ENCODE measurements at places on chromosomes 4 and X.

DNA sequence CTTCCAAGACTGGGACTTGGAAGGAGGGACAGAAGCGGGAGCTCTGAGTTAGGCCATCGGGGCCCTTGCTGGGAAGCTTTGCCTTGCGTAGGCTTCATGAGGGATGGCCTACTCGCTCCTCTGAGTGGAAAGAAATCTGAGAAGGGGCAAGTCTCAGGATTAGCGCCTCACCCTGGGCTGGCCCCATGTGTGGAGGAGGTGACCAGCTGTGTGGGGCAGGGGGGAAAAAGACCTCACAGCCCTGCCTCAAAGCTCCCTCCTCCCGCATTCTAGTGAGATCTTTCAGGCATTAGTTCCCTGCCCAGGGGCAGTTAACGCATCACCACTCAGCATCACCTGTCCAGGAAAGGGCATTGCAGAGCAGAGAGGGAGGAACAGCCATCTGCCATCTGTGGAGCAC lies 156.1 kb downstream of the ENPP6 start:
- no peak for DNase-seq

- peak; percentile 19 for DNase-seq
Observed at GRCh38 chr4:66554826-66555225, 884.5 kb upstream of the EPHA5 start.

DNA sequence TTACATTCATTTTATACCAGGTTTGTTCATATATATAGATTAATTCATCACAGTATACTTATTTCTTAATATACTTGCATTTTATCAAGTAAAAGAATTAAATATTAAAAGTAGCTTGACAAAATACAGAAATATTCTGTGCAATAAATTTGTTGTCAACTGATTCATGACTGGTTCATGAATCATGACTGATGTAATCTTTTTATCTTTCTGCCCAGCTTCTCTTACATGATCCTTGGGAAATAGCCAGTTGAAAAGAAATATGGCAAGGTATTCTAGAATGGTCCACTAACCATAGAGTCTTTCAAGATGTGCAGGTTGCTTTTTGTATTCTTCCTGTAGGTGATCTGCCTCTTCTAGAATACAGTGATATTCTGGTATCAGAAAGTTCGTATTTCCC lies 4.2 kb upstream of the CCNA2 start:
- peak; percentile 65 for DNase-seq

DNA sequence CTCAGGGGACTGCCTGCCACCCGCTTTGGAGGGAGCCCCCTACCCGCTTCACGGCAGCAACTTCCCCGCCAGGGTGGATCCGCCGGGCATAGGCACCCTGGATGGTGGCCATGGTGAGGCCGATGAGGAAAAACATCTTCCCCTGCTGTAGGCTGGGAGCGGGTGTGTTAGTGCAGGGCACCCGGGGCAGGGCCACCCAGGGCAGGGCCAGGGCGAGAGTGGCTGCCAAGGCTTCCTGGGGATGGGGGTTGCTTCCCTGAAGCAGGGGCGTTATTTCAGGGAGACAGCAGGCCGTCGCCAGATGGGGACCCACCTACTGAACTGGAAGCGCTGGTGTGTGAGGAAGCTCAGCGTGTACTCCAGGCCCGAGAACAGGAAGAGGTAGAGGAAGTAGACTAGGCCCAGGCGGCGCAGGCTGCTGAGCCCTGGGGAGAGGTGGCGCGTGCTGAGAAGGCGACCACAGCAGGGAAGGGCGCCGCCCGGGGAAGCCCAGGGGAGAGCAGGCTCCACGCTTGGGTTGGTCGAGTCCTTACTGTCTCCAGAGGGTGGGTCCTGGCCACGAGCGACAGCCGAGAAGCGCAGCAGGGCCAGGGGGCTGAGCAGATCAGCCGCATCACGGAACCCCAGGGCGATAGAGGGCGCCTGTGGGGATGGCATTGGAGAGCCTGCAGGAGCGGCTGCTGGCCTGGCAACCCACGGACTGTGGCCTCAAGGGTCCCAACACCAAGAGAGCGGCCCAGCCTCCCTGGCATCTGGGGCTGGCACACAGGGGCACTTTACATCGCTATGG lies 31.5 kb downstream of the NOP14 start:
- no peak for DNase-seq

GRCh38 chr4:183099537-183100297 lies 660 bp downstream of the WWC2 start:
- no peak for DNase-seq

GRCh38 chr4:41719417-41719816 lies 29.1 kb downstream of the PHOX2B start:
- DNase-seq = peak; percentile 26

GRCh38 chr4:107719207-107719921 lies 670 bp downstream of the PAPSS1 start:
- DNase-seq = no peak

DNA sequence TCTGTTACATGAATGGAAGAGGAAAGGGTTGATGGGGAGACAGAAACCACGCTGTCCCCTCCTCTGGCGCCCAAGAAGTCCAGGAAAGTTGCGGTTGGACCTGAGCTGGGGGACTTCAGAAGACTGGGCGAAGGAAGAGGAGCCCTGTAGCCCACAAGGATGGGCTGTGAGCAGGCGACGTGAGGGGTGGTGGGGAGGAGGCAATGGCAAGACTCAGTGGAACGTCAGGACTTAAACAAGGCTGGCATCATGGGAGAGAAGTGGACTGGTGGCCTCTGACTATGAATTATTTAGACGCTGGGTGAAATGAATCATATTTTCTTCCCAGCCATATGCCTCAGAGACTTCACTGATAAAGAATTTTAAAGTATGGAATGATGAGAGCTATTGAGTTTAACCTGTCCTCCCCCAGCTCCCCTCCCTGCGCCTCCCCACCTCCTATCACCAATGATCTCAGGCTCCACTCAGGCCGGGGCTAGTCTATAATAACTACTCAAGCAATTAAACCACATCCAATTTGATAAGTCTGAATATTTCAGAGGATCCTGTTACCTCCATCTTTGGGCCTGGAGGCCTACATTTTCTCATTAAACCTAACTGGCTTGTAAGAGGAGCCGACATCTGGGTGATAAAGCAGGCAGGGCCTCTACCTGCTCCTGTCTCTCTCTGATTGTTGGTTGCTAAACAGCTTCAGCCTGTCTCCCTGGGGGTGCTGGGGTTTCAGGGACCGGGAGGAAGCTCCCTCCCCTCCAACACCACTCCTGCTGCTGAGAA lies 63.6 kb downstream of the SMIM20 start:
- no peak for DNase-seq

DNA sequence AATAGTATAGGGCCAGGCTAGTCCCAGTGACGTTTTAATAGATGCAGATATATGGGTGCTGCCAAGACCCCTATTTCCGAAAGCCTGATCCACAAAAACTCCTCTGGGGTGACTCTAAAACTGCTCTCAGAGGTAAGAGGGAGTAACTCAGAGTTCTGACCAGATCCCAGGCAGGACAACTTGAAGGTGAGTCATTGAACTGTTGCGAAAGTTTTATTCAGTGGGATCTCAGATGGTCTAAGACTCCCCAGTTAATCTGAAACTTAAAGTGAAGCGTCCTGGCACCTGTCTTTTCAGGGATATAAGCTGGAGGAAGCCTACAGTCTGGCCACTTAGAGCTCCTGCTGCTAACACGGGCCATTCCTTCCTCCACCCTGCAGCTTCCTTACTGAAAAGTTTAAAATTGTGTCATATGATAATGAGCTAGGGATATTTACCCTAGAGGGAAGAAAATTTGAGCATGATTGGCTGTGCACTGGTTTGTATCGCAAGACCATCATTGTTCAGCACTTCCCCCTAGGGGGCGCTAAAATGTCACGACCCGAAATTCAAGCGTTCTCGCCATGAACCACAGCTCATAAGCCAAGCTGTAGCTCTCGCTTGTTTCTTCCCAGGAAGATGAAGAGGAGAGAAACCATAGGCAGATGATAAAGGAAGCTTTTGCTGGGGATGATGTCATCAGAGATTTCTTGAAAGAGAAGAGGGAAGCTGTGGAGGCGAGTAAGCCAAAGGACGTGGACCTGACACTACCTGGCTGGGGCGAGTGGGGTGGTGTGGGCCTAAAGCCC lies 19.5 kb downstream of the UTP14A start:
- peak; percentile 67 for DNase-seq

DNA sequence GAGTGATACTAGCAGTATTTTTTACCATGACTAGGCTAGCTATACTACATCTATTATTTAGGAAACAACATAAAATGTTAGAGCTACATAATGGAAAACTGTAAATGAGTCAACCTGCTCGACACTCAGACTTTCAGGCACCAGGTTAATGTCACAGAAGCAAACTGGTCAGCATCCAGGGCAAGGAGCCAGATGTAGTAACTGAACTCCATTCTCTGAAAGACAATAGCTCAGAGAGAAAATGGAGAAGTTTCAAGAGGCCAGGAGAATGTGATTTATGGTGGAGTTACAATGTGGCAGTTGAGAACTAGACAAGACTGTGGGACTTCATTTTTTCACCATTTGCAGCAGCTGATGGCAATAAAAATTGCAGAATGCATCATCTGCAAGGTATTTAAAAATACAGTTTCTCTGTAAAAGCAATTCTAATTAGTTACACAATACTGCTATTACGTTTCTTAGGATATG lies 342.7 kb upstream of the PABPC4L start:
- peak; percentile 90 for DNase-seq

- no peak for DNase-seq
Observed at GRCh38 chrX:809081-809480, 178.5 kb downstream of the SHOX start.

DNA sequence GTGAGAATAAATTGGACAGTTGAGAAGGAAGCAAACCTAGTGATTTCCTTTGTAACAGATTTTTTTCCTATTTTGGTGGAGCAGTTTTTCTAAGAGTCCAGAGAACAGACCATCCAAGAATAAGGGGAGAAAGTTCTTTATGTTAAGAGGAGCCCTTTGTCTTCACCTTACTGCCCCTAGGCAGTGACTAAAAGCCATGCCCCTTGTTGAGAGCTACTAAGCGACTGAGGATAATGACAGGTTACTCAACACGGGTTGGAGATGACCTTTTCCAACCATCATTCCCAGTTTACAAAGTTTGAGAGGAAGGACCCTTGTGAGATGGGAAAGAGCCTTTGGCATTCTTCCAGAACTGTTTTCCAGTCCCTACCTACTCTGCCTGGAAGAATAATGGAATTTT lies 3.2 kb downstream of the CCDC160 start:
- no peak for DNase-seq

DNA sequence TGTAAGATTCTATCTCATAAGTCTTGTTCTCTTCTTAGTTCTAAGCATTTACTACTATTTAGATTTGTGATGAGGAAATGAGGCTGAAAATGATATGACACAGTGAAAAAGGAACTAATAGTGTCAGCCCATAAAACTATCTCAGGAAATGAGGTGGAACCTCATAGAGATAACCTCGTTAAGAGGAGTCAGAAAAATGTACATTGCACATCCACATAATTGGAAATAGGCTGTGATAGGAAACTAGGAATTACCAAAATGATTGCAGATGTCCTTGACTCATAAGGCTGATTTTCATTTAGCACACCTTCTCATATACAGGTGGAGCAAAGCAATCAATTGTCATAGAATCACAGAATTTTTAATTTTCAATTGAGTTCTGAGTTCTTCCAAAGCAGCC lies 26.8 kb downstream of the ANXA10 start:
- DNase-seq = no peak

Data from fibroblast of upper back skin (primary cell).